Esophagus muscularis mucosa (tissue), 4 donors: ENCODE measurements at places on chromosomes 12 and 14. TPM values are rescaled to one million over a fixed set of nuclear protein-coding genes. Genes with fewer than 3 reads are reported as not detected.

- DNase-seq: no peak
Measured at GRCh38 chr12:89695830-89696229, 12.8 kb downstream of the ATP2B1 start.

GRCh38 chr12:46382408-46382963 is 9.9 kb upstream of the SLC38A2 start:
- no peak for DNase-seq

GRCh38 chr12:52063082-52063924 is 6.5 kb upstream of the ATG101 start:
- DNase-seq: no peak

DNA sequence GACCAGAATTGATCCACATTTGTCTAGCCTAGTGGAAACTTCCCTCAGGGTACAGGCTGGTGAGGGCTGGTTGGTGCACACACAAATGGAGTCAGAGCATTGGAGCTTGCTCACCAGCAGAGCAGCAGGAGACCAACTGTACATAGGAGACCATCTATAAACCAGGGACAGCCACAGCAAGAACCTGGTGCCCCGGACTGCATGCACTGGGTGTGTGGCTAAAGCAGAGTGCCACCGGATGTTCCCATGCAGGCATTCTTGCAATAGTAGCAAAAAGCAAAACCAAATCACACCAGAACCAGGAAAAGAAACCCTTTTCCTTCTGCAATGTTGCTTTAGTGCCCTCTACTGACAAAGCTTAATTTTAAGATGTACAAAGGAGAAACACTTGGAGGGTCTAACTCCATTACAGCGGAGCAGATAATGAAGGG is 136.4 kb downstream of the MDGA2 start:
- DNase-seq: no peak

GRCh38 chr12:4900327-4900726 is 9.4 kb upstream of the KCNA1 start:
- DNase-seq: peak; percentile 86

- DNase-seq: no peak
Measured at GRCh38 chr12:33248364-33248763, 191.3 kb downstream of the SYT10 start.

DNA sequence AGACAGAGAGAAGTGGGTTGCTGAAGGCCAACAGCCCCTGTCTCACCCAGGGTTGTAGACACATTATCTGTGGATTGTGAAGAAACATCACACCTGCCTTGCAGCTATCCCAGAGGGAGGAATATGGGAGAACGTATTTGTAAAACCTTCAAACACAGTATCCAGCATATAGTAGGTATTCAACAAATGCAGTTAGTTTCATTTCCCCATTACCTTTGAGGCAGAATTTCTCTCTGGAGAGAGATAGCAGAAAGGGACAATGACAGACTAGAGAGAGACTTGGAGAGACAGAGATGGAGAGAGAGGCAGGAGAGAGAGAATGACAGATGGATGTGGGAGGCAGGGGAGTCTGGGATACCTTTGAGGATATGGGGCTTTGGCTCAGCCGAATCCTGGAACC is 62.0 kb downstream of the WSCD2 start:
- no peak for DNase-seq

GRCh38 chr12:91219511-91219910 is 36.9 kb upstream of the DCN start:
- DNase-seq: no peak

GRCh38 chr12:119229837-119230236 is 51.1 kb downstream of the HSPB8 start:
- DNase-seq: no peak

OR4E2 gene
- total RNA-seq: not detected

RBP5 gene
- 0.46 TPM for total RNA-seq

CEP83 gene
- total RNA-seq: 6.7 TPM

GPR135 gene
- total RNA-seq: 4.3 TPM

TNFAIP2 gene
- 104 TPM for total RNA-seq

OTOGL gene
- total RNA-seq: 1.6 TPM

ADGRD1 gene
- 40.7 TPM for total RNA-seq

CFL2 gene
- total RNA-seq: 260 TPM
